ENCODE measurements at places on chromosomes 5 and 9. TPM values are rescaled to one million over a fixed set of nuclear protein-coding genes. Genes with fewer than 3 reads are reported as not detected.

DNA sequence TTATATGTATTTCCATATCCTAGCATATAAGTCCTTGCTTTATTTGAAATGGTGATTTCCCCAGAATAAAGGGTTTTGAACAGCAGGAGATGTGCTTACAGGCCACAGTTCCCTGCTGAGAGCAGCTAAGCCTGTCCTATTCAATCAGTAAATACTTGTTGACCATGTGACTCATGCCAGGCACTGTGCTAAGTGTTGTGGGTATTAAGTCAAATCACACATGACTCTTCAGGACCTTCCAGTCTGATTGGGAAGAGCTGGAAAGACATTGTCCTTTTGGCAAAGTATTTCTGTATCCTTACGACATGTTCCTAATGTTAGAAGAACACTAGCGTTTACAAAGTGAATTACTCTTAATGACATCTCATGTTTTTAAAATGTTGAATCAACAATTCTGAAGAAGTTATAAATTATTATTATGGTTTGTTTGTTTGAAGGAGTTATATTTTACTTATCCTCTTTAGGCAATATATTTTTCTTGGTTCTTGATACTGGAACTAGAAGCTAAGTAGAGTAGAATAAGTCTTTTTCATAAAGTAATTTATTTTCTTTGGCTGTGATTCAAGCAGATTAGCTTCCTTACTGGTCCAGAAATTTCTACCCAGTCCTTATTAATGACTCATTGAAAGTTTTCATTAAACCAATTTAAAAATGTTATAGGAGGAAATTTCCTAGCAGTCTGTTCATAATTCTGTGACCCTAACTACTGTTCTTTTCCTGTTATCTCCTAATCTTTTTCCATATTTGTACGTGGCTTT, 82.1 kb downstream of the GAPVD1 start:
- DNase-seq: no peak

- no peak for DNase-seq
These were observed 583.5 kb downstream of the ZNF608 start for GRCh38 chr5:124162767-124163532.

- no peak for DNase-seq
These were observed 33.1 kb upstream of the TRIM32 start for GRCh38 chr9:116654059-116654355.

- DNase-seq: peak; percentile 16
These were observed 1944.2 kb upstream of the NUDT12 start for GRCh38 chr5:105506692-105507277.

DNA sequence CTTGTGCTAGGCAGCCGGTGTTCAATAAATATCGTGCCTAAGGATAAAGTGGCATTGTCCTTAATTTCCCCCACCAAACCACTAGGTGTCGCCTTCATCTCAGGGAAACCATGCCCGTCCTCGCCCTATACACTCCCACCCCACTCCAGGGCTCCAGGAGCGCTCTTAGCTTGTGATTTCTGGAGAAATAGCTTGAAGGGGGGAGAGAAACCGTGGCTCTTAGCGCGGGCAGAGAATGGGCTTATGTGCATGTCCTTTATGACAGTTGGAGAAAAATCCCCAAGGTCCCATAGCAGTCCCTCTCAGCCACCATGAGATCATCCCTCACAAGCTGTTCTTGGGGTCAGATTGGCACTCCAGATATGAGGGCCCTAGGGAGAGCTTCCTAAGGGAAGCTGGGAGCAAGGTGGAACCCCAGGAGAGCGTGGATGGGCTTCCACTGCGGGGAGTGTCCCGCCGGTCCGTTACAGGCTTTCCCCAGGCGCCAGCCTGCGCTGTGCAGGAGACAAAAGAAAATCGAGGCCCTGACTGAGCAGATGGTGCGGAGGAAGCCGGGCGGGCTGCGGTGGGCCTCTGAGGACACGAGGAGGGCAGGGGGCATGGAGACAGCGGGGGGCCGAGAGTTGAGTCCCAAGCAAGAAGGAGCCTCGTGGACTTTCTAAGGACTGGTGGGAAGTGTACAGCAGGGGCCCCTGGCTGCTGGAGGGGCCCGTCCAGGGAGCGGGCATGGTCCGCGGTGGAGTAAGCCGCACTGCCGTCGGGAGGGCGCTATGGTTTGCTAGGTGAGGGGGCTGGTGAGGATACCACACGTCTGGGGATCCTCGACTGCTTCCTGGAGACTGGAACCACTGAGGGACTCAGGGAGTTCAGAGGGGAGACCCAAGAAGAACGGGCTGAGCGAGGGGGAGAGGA, 750 bp upstream of the NPR2 start:
- DNase-seq: no peak

DNA sequence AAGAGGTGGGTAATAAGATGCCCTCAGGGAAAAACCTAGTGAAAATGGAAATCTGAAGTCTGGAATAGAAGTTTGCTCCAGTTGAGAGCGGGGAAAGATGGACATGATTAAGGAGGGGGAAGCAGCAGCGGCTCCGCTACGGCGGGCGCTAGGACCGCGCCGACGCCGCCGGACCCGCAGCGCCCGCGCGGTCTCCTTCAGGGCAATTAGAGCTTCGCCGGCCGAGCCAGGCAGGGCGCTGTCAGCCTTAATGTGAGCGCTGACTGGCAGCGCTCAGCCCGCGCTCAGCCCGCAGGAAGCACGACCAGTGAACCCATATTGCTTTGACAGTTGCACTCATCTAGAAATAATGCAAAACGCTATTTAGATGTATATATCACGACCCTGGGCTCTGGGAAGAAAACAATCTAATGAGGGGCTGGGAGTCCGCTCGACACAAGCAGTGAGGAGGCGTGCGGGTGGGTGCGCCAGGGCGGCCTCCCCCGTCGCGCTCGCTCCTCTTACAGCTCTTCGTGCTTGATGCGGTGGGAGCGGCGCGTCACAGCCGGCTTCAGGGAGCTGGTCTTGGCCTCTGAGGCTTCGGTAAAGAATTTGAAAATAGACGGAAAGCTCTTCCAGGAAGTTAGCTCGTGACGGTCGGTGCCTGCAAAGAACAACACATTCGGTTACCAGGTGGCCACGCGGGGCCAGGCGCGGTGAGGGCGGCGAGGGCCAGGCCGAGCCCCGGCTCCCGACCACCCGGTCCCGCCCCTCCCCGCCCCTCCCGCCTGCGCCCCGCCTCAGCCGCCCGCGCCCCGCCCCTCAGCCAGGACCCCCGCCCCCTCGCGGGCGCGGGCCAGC, 37.7 kb downstream of the NR2F1 start:
- peak; percentile 34 for DNase-seq

- DNase-seq: no peak
These were observed 35.3 kb upstream of the POMT1 start for GRCh38 chr9:131467214-131467935.

DNA sequence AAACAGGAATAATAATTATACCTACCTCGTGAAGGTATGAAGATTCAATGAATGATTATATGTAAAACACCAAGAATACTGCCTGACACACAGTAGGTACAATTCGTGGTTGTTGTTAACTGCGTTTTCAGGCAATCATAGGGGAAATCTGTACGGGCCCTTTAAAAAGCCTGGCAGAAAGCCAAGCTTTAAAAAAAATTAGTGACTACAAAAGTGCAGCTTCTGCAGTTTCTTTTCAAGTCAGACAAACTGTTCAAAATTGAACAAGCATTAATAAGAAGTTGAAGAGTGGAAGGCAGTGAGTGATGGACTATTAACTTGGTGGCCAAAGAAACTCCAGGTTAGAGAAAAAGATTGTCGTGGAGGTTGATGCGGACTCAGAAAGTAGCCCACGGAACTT, 85.9 kb upstream of the TRIO start:
- DNase-seq: no peak

- DNase-seq: no peak
These were observed 338.2 kb upstream of the ITGA1 start for GRCh38 chr5:52449516-52449915.

DNA sequence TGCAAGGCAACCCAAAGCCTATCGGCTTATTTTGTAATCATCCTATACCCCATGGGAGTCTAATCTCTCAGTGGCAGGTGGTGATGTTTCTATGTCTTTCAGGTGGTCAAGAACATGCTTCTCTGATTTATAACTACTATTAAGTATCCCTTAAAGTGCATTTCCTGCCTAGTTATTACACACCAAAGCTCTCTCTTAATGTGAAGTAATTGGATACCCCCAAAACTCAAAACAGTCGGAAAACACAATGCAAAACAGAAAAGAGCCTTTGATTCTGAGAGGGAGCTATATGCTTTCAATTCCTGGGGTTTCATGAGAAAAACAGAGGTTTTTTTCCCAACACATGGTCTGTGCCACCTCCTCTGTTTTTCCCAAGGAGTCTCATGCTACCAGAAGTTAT, 416.4 kb downstream of the CSNK1G3 start:
- DNase-seq: no peak

- DNase-seq: no peak
These were observed 41.5 kb downstream of the BOD1 start for GRCh38 chr5:173574983-173575382.

GRCh38 chr9:23606107-23606506, 219.9 kb downstream of the ELAVL2 start:
- DNase-seq: no peak

- peak; percentile 26 for DNase-seq
These were observed 103.2 kb upstream of the VCAN start for GRCh38 chr5:83368319-83368718.

GRCh38 chr9:38004809-38005560, 64.0 kb downstream of the SHB start:
- no peak for DNase-seq

DNA sequence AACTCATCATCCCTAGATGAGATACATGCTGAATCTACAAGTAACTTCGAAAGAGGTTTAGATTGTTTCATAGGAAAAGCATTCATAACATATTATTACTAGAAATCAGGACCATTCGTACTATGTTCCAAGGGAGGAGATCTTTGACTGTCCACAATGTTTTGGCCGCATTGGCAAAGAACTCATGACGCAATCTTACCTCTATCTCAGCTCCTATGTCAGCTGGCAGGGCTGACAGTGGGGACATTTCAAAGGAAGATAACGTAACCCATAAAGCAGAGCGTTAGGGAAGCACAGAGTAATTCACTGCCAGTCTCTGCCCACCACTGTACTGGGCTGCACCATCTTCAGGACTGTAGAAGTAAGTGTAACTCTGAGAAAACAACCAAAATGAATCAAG, 69.7 kb downstream of the EFNA5 start:
- DNase-seq: no peak

DNA sequence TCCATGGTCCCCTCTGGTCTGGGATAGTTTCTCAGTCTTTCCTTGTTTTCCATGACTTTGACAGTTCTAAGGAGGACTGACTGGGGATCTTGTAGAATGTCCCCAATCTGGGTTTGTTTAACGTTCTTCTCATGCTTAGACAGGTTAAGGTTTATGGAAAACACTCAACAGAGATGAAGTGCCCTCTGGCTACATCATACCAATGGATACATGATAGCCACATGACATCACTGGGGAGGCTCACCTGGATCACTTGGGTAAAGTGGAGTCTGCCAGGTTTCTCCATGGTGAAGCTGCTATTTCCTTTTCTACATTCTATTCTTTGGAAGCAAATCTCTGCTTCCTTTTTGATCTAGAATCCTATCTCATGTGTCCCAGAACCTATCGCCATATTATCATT, 23.8 kb upstream of the ALDH1B1 start:
- no peak for DNase-seq

DNA sequence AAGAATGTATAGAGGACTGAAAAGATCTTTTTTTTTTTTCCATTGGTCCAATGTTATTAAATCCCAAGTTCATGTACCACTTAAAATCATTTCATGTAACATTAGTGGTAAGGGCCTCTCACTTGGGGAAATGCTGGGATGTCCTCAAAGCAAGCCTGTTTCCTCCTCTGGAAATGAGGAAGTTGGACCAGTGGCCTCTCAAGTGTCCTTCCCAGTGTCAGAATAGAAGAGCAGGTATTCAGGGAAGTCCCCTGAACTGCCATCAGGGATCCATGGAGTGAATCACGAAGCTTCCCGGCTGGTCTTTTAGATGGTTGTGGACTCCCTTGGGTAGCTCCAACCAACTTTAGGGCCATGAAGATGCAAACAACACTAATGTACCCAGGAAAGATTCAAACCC, 55.2 kb upstream of the AFAP1L1 start:
- no peak for DNase-seq

- DNase-seq: no peak
These were observed 810.1 kb upstream of the WWC1 start for GRCh38 chr5:167481345-167481744.

DNA sequence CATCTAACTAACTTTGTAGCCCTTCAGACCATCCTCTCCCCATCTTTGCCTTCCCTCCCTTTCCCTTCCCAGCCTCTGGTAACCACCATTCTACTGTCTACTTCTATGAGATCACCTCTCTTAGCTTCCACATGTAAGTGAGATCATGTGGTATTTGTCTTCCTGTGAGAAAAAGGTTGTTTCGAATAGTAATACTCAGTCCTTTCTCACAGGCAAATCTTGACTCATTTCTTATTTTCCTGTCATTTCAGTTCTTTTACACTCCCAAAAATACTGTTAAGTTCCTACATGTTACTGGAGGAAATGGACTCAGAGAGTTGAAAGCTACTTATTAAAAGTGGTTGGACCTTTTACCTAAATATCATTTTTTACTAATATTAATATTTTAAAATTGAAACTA, 82.1 kb downstream of the SLF1 start:
- DNase-seq: no peak

- DNase-seq: no peak
These were observed 163.8 kb upstream of the MVB12B start for GRCh38 chr9:126162611-126163381.

- no peak for DNase-seq
These were observed 315 bp downstream of the PIK3R1 start for GRCh38 chr5:68215898-68216244.

The GFPT2 gene
- total RNA-seq: 16.1 TPM

The PDGFRB gene
- total RNA-seq: 0.34 TPM

The PLK2 gene
- 54.6 TPM for total RNA-seq

The SLC36A1 gene
- total RNA-seq: 7.4 TPM

The CAMSAP1 gene
- 33.1 TPM for total RNA-seq

The PPP2CA gene
- total RNA-seq: 167 TPM

The CCNI2 gene
- 1.4 TPM for total RNA-seq

The CCNO gene
- total RNA-seq: 12.1 TPM

The ANKRD34B gene
- not detected for total RNA-seq

All from HCT116 (cell line).